ENCODE measurements at places on chromosomes 1 and 21. TPM values are rescaled to one million over a fixed set of nuclear protein-coding genes. Genes with fewer than 3 reads are reported as not detected.

Gene PKLR
- not detected for total RNA-seq

Gene ALDH4A1
- total RNA-seq = 11.2 TPM

Gene IL19
- total RNA-seq = not detected

Gene TEDDM1
- not detected for total RNA-seq

Gene PALMD
- 30.0 TPM for total RNA-seq

Gene NID1
- total RNA-seq = 167 TPM

Gene AMY1C
- total RNA-seq = not detected

Gene PLEKHO1
- 19.0 TPM for total RNA-seq

Gene CFHR5
- not detected for total RNA-seq

Gene PGD
- total RNA-seq = 168 TPM

Gene LCE1C
- total RNA-seq = not detected

Gene PARK7
- 210 TPM for total RNA-seq

Gene KDF1
- not detected for total RNA-seq

Gene EDARADD
- not detected for total RNA-seq

Gene TMEM51
- 3.7 TPM for total RNA-seq

Gene RYR2
- under 0.01 TPM for total RNA-seq

Gene ATAD3C
- not detected for total RNA-seq

Gene APP
- total RNA-seq = 335 TPM

Gene LAPTM5
- 0.72 TPM for total RNA-seq

Gene PGLYRP4
- total RNA-seq = not detected

Gene PPFIA4
- total RNA-seq = 24.6 TPM

Gene IPO13
- 29.3 TPM for total RNA-seq

Gene EXO1
- total RNA-seq = 5.2 TPM

Gene OR2G6
- total RNA-seq = not detected

Gene GSTM3
- total RNA-seq = 34.1 TPM

Gene EIF2D
- total RNA-seq = 44.6 TPM

Gene B4GALT3
- 15.3 TPM for total RNA-seq

Gene GMEB1
- 6.2 TPM for total RNA-seq

Gene JAM2
- 0.65 TPM for total RNA-seq

Gene CLDN17
- total RNA-seq = not detected

Gene SLC37A1
- total RNA-seq = 1.1 TPM

Gene SPRR1A
- not detected for total RNA-seq

Gene PIGR
- not detected for total RNA-seq

Gene LCE1B
- total RNA-seq = not detected

Gene GRIK1
- total RNA-seq = not detected

Gene SLAMF9
- not detected for total RNA-seq

Gene CLCA4
- not detected for total RNA-seq

Gene LCE3D
- not detected for total RNA-seq

Gene PROK1
- total RNA-seq = not detected

Gene PDZK1IP1
- total RNA-seq = 4.4 TPM

Gene EEIG2
- 14.9 TPM for total RNA-seq

Gene OPN3
- total RNA-seq = 10.9 TPM

Gene SFN
- not detected for total RNA-seq

Gene SH2D2A
- 0.18 TPM for total RNA-seq

Gene NBL1
- total RNA-seq = 81.4 TPM
